Endodermal cell (in vitro differentiated cells): ENCODE measurements at places on chromosomes 1 and 21. TPM values are rescaled to one million over a fixed set of nuclear protein-coding genes. Genes with fewer than 3 reads are reported as not detected.

Gene NVL
- 29.1 to 42.4 TPM (median 40.4 TPM) in 3 replicates for total RNA-seq

Gene MTF1
- total RNA-seq, result 7.5 to 21.0 TPM (median 16.6 TPM) in 3 replicates

Gene TP73
- total RNA-seq, result 3.5 to 4.8 TPM (median 4.7 TPM) in 3 replicates

- H3K36me3 ChIP-seq, result no peaks in the 10 kb centered on the region
- peak overlapping the region; percentile 77 for H3K4me3 ChIP-seq
- H3K27ac ChIP-seq, result no peak overlapping the region
- no peak for DNase-seq
- H3K27me3 ChIP-seq, result peaks cover 79% of the 10 kb centered on the region
- H3K4me1 ChIP-seq, result no peaks in the 10 kb centered on the region
These were observed 258 bp upstream of the SYPL2 start for GRCh38 chr1:109466125-109466451.

- H3K27me3 ChIP-seq, result no peaks in the 10 kb centered on the region
- no peak overlapping the region for H3K27ac ChIP-seq
- H3K36me3 ChIP-seq, result no peaks in the 10 kb centered on the region
- H3K4me3 ChIP-seq, result no peak overlapping the region
- no peaks in the 10 kb centered on the region for H3K4me1 ChIP-seq
These were observed 616.8 kb downstream of the NCAM2 start for GRCh38 chr21:21614966-21615365.

GRCh38 chr1:234368320-234369032 lies 4.8 kb upstream of the COA6 start:
- no peaks in the 10 kb centered on the region for H3K4me1 ChIP-seq
- H3K27ac ChIP-seq, result no peak overlapping the region
- no peaks in the 10 kb centered on the region for H3K27me3 ChIP-seq
- DNase-seq, result no peak
- H3K4me3 ChIP-seq, result no peak overlapping the region

DNA sequence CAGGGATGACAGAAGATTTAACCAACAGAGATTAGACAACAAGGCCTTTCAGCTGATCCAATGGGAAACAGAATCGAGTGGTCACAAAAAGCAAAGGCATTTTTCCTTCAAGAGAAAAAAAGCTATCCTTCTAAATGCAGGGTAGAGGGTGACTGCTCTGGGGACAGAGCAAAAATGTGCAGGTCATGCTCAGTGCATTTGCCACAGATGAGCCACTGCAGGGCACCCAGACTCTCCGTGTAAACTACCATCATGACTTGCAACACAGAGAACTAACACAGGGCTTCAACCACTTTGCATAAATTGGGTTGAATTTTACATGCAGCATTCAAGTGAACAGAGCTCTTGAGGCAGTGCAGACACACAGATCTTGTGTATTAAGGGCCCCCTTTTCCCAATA lies 56.8 kb downstream of the PRKAB2 start:
- H3K4me1 ChIP-seq, result peaks cover 3% of the 10 kb centered on the region
- H3K27me3 ChIP-seq, result no peaks in the 10 kb centered on the region
- H3K36me3 ChIP-seq, result no peaks in the 10 kb centered on the region
- no peak for DNase-seq

- no peaks in the 10 kb centered on the region for H3K27me3 ChIP-seq
- H3K4me1 ChIP-seq, result peaks cover 28% of the 10 kb centered on the region
- no peaks in the 10 kb centered on the region for H3K36me3 ChIP-seq
- peak; percentile 97 for DNase-seq
- no peak overlapping the region for H3K27ac ChIP-seq
These were observed 9.0 kb downstream of the IGSF9 start for GRCh38 chr1:159936273-159936904.

DNA sequence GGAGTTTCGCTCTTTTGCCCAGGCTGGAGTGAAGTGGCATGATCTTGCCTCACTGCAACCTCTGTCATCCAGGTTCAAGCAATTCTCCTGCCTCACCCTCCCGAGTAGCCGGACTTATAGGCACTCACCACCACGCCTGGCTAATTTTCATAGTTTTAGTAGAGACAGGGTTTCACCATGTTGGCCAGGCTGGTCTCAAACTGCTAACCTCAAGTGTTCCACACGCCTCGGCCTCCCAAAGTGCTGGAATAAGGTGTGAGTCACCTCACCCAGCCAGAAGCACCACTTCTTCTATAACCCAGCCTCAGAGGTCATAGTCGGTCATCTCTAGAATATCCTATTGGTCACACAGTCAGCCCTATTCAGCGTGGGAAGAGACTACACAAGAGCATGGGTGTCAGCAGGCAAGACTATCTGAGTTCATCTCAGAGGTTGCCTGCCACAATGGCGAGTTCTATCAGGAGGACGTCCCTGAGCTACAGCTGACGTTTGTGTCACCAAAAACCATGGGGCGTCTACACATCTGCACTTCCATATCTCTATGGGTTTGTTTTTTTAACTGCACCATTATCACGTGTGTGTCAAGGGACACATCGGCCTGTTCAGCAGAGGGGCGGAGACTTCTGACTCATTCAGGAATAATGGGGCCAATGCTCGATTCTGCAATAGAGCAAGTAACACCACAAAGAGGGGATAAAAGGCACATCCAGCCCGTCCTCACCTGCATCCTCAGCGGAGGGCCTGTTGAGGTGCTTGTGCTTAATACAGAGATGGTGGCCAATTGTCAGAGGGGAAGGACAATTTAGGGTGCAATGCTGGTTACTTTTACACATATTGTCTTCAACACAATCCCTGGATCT lies 256.3 kb upstream of the IRF2BP2 start:
- peak; percentile 42 for DNase-seq
- H3K27ac ChIP-seq, result no peak overlapping the region
- H3K27me3 ChIP-seq, result no peaks in the 10 kb centered on the region
- H3K4me1 ChIP-seq, result no peaks in the 10 kb centered on the region

- no peaks in the 10 kb centered on the region for H3K36me3 ChIP-seq
- H3K4me1 ChIP-seq, result no peaks in the 10 kb centered on the region
- H3K4me3 ChIP-seq, result no peak overlapping the region
- no peaks in the 10 kb centered on the region for H3K27me3 ChIP-seq
- no peak for DNase-seq
- no peak overlapping the region for H3K27ac ChIP-seq
These were observed 17.2 kb downstream of the FAM3B start for GRCh38 chr21:41333752-41334151.

- H3K4me1 ChIP-seq, result no peaks in the 10 kb centered on the region
- DNase-seq, result peak; percentile 8
- H3K36me3 ChIP-seq, result no peaks in the 10 kb centered on the region
- H3K27me3 ChIP-seq, result peaks cover 11% of the 10 kb centered on the region
- H3K27ac ChIP-seq, result no peak overlapping the region
These were observed 102.1 kb upstream of the ZC3H12A start for GRCh38 chr1:37372302-37372701.

DNA sequence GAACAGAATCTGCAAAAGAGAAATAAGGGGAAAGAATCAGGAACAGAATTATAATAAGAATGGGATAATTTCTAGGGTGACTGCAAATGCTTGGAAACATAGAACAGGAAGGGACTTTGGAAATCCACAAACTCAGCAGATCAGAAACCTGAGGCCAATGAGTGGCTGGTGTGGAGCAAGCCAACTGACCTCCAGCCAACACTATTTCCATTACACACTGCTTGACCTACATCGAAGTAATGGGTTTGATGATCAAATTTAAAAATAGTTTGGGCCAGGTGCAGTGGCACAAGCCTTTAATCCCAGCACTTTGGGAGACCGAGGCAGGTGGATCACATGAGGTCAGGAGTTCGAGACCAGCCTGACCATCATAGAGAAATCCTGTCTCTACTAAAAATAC lies 284.9 kb downstream of the GRIK1 start:
- no peak overlapping the region for H3K4me3 ChIP-seq
- no peaks in the 10 kb centered on the region for H3K27me3 ChIP-seq
- no peaks in the 10 kb centered on the region for H3K4me1 ChIP-seq
- H3K36me3 ChIP-seq, result no peaks in the 10 kb centered on the region
- no peak overlapping the region for H3K27ac ChIP-seq

- H3K4me3 ChIP-seq, result peak overlapping the region; percentile 89
- DNase-seq, result peak; percentile 80
- H3K27ac ChIP-seq, result no peak overlapping the region
- H3K4me1 ChIP-seq, result no peaks in the 10 kb centered on the region
- H3K36me3 ChIP-seq, result no peaks in the 10 kb centered on the region
- peaks cover 60% of the 10 kb centered on the region for H3K27me3 ChIP-seq
These were observed 720 bp downstream of the SUSD4 start for GRCh38 chr1:223363057-223363855.

DNA sequence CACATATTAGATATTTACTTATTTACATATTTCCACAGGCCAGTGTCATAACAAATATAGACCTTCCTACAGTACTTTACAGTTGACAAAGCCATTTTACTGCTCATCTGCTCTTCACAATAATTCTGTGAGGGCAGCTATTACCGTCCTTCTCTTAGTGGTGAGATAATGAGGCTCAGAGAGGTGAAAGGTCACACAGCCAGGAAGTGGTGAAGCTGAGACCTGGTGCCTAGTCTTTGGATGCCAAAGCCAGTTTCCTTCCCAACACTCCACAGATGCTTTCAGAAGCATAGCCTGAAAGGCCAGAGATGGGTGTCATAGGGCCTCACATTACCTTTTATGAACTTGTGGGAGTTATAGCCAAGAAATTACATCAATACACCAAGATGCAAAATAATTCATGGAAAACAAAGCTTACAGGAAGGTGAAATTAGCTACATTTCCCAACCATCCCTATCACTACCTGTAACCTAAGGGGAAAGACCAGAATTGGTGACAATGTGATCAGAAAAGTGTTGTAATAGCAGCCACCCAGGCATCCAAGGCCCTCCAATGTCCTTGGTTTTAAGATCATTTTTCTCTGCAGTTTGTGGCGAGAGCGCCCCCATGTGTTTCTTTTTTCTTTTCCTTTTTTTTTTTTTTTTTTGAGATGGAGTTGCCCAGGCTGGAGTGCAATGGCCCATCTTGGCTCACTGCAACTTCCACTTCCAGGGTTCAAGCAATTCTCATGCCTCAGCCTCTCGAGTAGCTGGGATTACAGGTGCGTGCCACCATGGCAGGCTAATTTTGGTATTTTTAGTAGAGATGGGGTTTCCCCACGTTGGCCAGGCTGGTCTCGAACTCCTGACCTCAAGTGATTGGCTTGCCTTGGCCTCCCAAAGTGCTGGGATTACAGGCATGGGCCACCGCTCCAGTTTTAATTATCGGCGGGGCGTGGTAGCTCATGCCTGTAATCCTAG lies 26.5 kb upstream of the RPL11 start:
- H3K27me3 ChIP-seq, result no peaks in the 10 kb centered on the region
- H3K4me1 ChIP-seq, result no peaks in the 10 kb centered on the region

GRCh38 chr1:86773341-86774288 lies 69.2 kb downstream of the SH3GLB1 start:
- no peak overlapping the region for H3K27ac ChIP-seq
- no peaks in the 10 kb centered on the region for H3K27me3 ChIP-seq
- H3K4me1 ChIP-seq, result peaks cover 17% of the 10 kb centered on the region
- peak overlapping the region; percentile 1 for H3K4me3 ChIP-seq

DNA sequence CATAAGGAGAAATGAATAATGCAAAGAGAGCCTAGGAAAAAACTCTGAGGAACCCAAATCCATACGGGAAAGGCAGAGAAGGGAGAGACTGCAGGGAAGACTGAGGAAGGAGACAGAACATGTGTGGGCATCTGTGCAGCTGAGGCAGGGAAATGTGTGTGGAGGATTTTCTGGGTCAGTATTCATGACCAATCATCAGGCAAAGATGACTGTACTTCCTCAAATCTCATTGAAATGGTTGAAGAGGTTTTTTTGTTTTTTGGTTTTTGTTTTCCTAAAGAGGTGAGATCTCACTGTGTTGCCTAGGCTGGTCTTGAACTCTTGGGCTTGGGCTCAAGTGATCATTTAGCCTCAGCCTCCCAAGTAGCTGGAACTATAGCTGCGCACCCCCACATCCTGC lies 15.7 kb downstream of the DIP2A start:
- peaks cover 2% of the 10 kb centered on the region for H3K4me1 ChIP-seq
- no peak overlapping the region for H3K4me3 ChIP-seq
- no peak for DNase-seq
- H3K27me3 ChIP-seq, result no peaks in the 10 kb centered on the region
- H3K27ac ChIP-seq, result no peak overlapping the region
